Activated CD4-positive, alpha-beta T cell treated with anti-CD3 and anti-CD28 coated beads, Interleukin-2, amount 10 ng/mL, durations not matched to agents 24 days and 14 days (primary cell): ENCODE measurements at places on chromosomes 6 and 20.
A peak's percentile ranks its signal among the peaks of the same experiment; 100 is the strongest.

DNA sequence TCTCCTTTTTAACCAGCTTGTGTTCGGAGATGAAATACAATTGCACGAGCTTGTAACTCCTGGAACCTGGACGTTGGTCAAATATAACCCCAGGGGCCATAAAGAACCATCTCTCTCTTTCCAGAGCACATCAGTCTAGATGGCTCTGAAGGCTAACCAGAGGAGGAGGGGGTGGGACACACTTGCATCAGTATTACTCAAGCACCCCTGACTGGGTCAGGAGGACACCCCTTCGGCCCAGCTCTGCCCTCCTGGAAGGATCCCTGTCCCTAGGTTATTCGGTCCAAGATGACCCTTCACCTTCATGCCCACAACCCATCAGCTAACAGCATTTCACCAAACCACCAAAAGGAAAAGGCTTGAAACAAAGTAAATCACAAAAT is 67.1 kb downstream of the FYN start:
- no peak for DNase-seq

DNA sequence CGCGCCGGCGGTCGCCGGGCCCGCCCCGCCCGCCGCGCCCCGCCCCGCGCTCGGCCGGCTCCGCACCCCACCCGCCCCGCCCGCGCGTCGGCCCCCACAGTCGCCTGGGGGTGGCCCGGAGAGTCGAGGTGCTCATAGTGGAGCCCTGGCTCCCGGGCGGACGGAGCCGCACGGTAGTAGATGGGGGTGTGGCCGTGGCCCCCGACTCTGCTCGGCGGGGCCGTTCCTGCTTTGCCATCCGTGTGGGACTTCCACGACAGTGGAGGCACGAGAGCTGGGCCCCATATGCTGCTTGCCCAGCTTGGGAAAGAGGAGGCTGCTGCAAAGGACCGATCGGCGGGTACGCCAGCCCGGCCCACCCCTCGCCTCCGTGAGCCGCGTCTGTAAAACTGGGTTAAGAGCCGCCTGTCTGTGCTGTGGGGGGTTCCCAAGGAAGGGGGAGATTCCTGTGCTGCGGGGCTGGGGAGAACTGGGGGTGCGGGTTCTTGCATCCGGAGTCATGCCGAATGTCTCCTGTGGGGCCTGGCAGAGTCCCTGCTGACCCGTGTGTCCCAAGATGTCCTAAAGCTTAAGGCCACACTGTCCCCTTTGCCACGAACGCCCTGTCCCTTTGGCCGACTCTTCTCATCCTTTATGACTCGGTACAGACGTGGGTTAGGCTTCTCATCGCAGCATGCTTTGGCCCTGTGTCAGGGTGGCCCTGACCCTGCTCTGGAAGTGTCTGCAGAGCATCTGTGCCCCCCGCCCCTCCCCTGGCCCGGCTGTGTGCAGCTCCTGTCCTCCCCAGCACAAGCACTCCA is at the start of gene OPRL1:
Gene OPRL1 (plus strand): TSS at position 70 of the 800 bp plus-strand sequence. CDS start 12,639 bp downstream, outside the sequence.
- DNase-seq: no peak

DNA sequence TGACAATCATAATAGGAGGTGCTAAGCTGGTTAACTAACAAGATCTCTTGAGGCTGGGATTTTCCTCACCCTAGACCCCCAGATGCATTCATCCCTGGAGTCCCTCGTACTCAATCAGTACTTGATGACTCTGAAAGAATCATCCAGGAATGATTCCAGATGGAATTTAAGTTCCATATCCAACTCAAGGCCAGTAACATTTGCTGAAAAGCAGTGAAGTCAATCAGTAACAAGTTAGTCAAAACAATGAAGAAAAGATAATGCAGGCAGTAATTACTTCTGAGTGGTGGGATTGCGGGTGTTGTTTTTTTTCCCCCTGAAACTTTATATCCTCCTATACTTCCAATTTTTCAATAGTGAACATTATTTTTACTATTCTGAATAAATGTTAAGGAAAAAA is 18.6 kb downstream of the GMDS start:
- DNase-seq: no peak

DNA sequence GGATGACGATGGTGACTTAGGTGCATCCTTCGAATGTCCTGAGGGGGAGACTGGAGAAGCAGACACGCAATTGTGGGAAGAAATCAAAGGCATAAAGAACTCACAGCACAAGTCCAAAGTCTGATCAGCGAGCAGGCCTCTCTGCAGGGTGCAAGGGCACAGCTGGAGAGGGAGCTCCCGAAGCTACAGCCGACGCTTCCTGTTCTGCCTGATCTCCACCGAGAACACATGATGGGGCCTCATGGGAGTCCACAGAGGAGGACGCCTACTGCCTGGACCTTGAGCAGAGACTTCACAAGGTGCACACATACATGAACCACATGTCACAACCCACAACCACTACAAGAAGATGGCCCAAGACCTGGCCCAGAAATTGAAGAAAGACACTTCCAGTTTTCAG is 51.4 kb downstream of the RIN2 start:
- no peak for DNase-seq

DNA sequence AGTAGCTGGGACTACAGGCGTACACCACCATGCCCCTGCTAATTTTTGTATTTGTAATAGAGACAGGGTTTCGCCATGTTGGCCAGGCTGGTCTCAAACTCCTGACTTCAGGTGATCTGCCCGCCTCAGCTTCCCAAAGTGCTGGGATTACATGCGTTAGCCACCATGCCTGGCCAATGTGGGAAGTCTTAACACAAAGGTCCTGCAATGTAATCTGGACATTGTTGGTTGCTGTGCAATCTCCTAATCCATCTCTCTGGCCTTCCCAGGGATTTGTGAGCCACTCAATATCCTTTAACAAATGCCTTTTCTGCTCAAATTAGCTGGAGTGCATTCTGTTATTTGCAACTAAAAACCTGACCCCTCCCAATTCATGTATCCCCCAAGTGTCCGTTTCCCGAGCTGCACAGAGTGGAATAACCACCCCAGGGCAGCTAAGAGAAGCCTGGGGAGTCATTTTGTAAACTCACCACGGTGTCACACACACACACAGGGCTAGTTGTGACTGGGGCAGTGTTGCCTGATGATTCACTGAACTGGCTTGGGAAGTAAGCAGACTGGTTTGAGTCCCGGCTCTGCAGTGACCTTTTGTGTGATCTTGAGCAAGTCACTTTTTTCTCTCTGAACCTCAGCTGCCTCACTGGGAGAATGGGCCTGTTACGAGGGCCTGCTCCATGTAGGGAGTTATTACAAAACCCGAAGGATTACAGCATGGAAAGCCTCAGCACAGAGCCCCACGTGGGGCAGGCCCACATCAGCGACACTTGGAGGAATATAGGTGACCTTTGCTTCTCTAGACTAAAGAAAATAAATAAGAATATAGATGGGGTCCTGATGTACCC is 152.3 kb downstream of the ZMYND8 start:
- DNase-seq: no peak

GRCh38 chr20:19909725-19910124 is 107.4 kb upstream of the NAA20 start:
- DNase-seq: no peak

GRCh38 chr6:167409079-167409478 is 84.2 kb downstream of the TTLL2 start:
- peak; percentile 24 for DNase-seq

DNA sequence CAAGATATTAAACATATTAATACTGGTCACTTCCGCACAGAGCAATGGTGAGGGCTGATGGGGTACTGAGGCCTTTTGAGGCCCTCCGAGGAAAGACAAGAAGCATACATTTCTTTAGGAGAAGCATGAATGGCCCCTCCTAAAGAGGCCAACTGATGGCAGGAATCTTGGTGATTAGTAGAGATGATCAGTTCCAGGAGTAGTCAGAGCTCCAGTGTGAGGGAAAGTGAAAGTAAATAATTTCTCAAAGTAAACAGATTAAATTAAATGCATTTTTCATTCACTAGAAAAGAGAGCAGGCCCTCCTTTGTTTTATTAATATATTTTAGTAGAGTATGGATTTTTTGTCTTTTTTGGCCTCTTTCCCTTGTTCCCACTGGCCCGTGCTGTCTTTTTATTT is 38.2 kb downstream of the NOX3 start:
- no peak for DNase-seq

GRCh38 chr6:93059911-93060310 is 359.4 kb downstream of the EPHA7 start:
- no peak for DNase-seq

DNA sequence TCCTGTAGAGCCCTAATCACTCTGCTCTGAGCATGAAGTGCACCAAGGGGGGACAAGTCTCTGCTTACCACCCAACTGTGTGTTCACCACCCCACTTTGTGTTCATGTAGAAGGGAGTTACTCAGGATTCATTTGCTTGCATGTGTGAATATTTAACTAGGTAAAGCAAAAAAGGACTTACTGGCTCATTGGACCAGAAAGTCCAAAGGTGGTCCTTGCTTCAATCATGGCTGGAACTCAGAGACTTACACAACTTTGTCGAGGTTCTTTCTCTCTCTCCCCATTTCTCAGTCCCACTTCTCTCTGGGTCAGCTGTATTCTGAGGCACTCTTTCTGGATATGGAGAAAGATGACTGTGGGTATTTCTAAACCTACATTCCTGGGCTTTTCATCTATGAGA is 4.0 kb downstream of the TMEM200A start:
- DNase-seq: no peak

DNA sequence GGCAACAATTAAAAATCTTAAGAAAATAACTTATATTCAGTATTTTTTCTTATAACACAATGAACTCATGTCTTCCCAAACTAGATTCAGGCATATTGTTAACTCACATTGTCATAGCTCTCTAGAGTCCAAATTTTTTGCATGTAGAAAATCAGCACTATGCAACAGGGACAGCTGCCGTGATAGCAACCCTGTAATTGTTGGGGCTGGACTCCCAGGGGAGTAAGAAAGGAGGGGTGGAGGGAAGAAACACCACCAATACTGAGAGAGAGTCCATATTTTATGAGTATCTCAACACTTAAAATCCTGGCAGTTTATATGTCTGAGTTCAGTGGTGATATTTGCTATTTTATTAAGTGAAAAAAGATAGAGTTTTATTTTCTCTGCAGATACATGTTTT is 89.6 kb upstream of the HS3ST5 start:
- DNase-seq: no peak

- no peak for DNase-seq
These were observed 184.3 kb upstream of the SNX9 start for GRCh38 chr6:157638779-157639178.

- no peak for DNase-seq
These were observed 118.6 kb downstream of the PREX1 start for GRCh38 chr20:48709058-48709691.

- DNase-seq: peak; percentile 33
These were observed 22.2 kb downstream of the CEP57L1 start for GRCh38 chr6:109117346-109118035.

DNA sequence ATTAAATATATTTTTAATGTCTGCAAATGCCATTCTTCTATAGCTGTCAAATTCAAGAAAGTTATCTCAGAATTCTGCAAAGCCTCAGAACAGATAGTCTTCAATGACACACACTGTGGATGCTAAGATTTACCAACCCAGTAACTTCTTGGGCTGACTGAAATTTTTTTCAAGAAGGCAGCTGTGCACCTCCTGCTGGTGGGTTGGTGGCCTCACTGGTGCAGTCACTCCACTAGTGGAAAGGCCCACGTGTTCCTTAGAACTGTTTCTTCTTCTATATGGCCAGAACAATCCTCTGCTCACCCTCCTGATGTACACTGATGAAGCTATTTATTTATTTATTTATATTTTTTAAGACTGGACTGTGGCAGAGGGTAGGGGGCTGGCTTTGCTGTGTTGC is 28.1 kb upstream of the MTCL3 start:
- DNase-seq: peak; percentile 69

DNA sequence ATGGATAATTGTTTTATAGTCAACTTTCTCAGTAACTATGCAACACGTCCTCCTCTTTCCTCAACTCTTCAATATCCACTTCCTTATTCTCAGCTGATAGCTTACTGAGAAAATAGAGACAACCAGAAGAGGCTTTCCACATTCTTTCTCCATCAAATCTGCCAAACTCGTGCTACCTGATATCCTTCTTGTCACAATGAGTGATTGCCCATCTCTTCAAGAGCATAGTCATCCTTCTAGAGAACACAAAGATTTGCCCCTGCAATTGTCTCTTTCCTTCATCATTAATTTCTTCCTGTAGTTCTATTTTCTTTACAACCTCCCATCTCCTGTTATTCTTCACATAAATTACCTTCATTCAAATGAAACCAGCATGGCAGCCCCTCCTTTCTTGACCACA is 75.9 kb upstream of the RGS17 start:
- no peak for DNase-seq

- DNase-seq: no peak
These were observed 24.7 kb downstream of the PTGIS start for GRCh38 chr20:49543071-49543857.

DNA sequence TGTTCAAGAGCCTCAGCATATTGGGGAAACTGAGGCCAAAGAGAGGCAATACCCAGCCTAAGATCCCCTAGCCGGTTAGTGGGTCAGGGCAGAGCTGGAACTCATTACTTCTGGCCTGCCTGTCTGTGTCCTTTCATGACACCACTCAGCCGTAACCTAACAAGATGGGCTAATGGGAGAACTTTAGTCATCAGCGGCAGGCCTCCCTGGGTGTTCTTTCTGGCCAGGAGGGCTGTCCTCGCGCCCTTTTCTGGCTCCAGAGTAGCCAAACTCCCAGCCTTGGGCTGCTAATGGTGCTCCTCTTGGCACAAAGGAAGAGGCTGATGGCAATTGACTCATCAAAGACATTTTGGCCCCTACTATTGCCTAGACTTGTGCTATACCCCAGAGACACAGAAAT is 76.6 kb downstream of the NCR2 start:
- DNase-seq: no peak

- DNase-seq: peak; percentile 75
These were observed 9.4 kb downstream of the TREML2 start for GRCh38 chr6:41191569-41191968.

- no peak for DNase-seq
These were observed 19.5 kb upstream of the NFATC2 start for GRCh38 chr20:51562027-51562331.
